ENCODE measurements at places on chromosomes 13 and 19.
A peak's percentile ranks its signal among the peaks of the same experiment; 100 is the strongest.

DNA sequence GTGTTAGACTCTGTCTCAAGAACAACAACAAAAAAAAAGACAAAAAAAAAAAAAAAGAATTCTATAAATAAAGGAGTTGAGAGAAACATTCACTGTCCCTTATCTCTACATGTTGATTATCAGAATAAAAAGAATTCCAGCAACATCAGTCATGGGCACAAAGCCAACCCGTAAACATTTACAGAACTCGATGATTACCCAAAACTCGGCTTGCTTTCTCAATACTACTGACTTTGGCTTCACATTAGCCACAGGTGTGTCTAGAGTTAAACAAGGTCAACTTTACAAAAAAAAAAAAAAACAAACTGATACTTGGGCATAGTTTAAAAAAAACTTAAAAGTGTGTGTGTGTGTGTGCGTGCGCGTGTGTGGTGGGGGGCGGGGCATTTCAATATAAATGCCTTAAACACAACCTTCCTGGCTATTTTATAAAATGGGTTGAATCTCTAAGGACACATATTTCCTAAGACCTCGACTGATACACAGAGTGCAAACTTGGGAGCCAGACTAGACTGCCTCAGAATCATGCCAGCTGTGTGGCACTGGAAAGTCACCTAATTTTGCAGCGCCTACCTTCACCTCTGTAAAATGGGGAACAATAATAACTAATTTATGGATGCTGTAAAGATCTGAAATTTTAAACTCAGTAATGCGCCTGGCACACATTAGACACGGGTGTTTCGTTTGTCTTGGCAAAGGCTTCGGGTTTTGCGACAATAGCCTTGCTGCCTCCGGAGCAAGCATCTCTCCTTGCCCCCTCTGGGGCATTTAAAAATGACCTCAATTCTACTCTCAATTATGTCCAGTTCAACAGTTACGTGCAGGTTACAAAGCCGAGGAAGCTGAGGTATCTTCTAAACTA lies 922 bp downstream of the EBPL start:
- DNase-seq: peak; percentile 69

DNA sequence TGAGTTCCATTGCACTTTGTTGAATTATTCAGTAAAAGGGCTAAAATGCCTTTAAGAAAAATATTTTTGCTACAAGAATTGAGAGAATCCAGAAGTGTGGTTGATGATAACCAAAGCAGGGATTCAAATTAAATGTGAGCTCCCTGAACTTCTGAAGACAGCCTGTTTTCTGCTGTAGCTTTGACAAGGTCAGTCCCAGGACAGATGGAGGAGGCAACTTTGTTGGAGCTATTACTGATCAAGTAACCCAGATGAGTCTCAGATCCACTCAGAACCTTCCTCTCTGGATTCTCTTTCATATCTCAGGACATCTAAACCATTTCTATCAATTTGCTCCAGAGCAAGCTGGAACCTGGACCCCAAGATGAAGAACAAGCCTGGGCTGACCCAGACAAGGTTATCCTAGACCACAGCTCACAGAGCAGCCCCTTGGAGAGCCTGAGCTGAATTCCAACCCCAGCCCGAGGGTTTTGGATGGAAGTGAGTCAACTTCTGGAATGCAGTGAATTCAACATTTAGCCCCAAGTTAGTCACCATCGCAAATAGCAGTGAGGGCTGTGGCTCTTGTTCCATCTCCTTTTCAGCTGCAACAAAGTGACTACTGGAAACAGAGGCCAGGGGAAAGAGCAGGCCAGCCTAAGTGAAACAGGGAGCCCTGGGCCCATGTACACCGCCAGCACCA lies 137.8 kb upstream of the TSC22D1 start:
- peak; percentile 93 for DNase-seq

DNA sequence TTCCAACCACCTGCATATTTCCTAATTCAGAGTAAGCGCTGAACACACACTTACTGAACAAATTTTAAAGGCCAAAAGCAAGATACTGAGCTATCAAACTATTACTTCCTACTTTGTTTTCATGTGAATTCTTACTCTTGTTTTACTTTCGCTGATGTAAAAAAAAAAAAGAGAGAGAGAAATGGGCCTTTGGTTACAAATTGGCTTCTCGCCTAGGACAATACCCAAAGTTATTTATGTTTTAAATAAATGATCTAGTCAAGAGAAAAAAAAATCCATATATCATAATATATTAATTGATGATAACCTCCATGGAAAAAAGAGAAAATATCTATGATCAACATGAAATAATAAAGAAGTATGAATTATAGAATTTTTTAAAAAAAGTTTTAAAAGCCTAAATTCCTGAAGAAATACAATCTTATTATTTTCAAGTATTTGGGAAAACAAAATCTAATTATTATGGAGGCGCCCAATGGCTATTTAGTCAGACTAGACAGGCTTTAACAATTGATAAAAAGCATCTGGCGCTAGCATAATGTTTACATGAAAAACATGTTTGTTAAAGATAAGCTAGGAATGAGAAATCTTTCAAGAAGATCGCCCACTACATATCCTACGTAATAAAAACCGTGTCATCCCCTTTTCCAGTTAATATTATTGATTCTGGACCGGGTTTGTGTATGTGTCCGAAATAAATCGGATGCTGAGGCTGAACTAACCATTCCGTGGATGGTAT lies 9.0 kb downstream of the COL4A1 start:
- no peak for DNase-seq

- DNase-seq: peak; percentile 97
These were observed 21.9 kb downstream of the ATP11A start for GRCh38 chr13:112711528-112712265.

- no peak for DNase-seq
These were observed 183.3 kb downstream of the HS6ST3 start for GRCh38 chr13:96273196-96273595.

- DNase-seq: no peak
These were observed 473.2 kb downstream of the DCT start for GRCh38 chr13:94006296-94006695.

GRCh38 chr13:88526186-88526852 lies 855.1 kb downstream of the SLITRK5 start:
- no peak for DNase-seq

DNA sequence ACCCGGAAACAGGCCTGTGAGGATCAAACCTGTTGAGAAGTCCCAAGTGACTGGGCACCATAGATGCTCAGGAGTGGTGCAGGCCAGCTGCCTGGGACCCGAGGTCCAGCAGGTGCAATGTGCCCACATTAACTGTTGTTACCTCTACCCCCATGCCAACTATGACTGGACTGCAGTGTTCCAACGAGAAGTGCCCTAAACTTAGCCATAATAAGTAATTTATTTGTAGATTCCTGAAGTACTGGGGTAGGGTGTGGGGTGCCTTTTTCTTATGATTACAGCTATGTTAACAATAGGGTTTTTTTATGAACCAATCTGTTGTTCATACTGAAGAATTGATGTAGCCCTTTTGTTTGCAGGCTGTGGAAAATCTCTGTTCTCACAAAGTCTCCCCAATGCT lies 9.2 kb downstream of the CUL4A start:
- no peak for DNase-seq

DNA sequence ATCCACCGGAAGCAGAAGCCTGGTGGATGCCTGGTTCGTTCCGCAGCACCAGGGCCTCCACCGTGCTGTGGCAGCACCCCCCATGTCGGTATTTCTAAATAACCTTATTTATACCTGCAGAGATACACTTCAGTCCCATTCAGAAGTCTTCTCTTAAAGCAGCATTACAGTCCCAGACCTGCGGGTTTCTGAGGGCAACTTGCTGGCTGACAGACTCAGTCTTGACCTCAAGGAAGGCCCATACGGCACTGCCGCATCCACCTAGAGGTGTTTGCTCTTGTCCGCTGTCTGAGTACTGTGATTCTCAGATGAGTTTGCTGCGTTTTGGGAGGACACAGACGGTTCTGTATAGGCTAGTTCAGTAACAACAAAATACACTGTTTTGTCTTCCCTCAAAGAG lies 16.9 kb upstream of the TEX29 start:
- DNase-seq: no peak

DNA sequence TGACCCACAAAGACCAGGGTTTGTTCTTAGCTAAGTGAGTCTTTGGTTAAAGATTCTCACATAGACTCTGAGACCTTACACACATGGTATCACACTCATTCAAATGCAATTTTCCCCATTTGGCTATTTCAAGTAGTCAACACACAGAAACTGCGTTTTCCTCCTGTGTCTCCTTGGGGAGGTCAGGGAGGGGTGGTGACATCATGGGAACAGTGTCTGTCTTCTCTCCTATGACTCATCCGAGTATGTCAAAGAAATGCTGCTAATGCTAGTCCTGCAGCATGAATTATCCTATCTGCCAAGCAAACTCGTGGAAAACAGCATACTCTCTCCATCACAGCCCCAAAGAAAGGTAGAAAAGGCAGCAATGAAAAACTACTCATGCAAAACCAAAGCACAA lies 100.2 kb downstream of the ENOX1 start:
- peak; percentile 81 for DNase-seq

GRCh38 chr13:99995104-99995588 lies 13.6 kb downstream of the ZIC2 start:
- DNase-seq: no peak

GRCh38 chr13:110220471-110220870 lies 86.5 kb downstream of the COL4A1 start:
- DNase-seq: no peak

GRCh38 chr19:45765702-45766295 lies 3.3 kb downstream of the SIX5 start:
- no peak for DNase-seq

DNA sequence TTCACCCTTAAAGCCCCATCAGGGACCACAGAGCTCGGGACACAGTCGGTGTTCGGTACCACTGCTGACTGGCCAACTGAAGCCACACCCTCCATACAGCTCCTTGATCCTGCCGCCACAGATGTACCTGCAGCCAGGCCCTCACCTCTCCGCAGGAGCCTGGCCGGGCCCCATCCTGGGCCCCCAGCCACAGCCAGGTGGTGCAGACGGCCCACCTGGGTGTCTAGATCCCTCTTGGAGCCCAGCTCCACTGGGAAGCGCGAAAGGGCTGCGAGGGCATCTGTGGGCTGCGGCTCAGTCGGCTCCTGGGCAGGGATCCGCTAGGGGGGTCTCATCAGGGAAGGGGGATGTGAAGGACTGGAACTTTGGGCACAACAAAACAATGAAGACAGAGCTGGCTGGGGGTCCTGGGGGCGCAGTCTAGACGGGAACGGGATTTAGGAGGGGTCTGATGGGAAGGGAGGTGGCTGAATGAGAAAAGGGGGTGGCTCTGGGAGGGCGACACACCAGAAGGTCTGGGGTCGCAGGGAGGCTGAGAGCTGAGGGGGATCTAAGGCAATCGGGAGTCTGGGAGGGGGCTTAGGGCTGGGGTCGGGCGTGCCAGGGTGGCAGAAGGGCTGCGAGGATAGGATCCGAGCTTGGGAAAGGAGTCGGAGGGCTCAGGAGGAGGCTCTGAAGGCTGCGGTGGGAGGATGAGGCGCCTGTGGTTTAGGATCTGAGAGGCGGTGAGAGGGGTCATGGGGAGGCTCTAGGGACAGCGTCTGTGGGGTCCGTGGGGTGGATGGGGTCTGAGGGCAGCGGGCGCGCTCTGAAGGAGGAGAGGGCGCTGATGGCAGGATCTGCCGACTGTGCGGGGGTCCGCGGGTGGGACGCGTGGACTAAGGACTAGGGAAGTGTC lies 15.8 kb downstream of the PRODH2 start:
- DNase-seq: no peak

DNA sequence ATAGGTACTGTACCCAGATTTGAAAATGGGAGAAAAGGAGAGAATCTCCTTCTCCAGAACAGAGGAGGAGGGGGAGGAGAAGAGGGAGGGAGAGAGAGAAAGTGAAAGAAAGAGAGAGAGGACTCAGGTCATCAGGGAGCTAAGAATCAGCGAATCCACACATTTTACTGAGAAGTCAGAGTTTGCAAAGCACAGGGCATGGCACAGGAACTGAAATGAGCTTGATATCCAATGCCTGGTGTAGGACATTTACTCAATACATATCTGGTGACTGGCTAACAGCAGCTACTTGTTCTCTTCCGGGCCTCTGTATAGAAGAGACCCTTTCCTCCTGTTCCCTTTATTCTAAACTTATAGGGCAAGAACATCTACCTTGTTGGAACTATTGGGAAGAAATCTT lies 375.1 kb downstream of the KLF5 start:
- DNase-seq: no peak

DNA sequence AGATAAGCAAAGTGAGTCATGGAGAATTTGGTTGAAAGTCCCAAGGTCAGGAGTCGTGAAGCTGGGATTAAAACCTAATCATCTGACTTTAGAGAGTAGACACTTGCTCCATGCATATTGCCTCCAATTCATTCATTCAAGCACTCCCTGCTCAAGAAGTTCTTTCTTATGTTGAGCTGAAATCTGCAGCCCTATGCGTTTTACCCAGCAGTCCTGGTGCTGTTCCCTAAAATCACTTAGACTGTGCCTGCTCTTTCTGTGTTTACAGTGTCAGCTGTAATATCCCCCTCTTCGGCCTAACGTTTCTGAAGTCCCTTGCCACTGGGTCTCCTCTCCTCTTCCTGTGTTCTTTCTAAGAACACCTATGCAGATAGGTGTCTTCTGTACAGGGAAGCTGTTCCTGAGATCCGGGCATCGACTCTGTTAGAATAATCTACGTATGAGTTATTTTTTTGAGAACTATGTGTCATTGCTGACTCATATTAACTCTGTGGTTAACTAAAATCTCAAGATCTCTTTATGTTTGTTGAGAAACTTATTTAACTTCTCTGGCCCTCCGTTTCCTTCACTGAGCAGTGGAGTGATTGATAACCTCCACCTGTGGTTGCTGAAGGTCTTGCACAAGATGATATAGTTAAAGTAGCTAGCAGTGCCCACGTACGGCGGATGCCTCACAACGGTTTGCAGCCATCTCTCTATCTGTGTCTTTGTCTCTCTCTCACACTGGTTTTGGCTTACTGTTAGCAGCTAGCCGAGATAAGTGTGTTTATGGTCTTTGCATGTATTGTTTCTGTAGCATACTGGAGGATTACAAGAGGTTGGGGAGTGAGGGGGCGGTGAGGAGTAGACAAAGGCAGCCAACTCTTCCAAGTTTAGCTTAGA lies 4.7 kb downstream of the ALOX5AP start:
- peak; percentile 87 for DNase-seq

DNA sequence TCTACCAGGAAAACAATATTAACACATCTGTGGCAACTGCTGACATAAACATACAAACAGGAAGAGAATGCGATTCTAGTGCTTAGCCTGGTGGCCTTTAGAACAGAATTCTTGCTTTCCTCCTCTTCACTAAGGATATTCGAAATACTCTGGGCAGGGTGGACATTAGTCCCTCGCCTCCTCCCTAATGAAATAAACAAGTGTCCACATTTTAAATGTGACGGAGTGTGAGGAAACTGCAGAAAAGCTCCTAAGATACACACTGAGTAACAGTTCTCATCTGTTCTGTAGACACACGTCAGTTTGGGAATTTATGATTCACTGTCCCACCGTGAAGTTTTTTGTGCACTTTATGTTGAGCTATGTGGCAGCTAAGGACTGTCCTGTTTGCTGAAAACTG lies 639 bp downstream of the STARD13 start:
- DNase-seq: peak; percentile 68

GRCh38 chr19:14343286-14343685 lies 38.0 kb upstream of the ADGRE5 start:
- DNase-seq: no peak

DNA sequence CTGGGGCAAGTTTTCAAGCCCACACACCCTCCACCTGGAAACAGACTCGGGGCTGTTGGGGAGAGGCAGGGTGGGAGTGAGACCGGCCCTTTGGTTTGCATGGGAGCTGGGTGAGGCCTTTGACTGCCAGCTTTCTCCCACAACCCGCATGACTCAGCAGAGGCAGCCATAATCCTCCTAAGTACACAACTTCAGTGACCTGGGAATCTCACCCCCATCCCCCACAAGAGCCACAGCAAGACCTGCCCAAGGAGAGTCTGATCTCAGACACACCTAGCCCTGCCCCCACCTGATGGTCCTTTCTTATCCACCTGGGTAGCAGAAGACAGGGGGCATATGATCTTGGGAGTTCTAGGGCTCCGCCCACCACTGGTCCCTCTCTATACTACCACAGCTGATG lies 1615.4 kb downstream of the EFNB2 start:
- DNase-seq: peak; percentile 6

Measured in epithelial cell of esophagus (primary cell).